Chondrocyte (in vitro differentiated cells): ENCODE measurements at places on chromosomes 11 and 22. TPM values are rescaled to one million over a fixed set of nuclear protein-coding genes. Genes with fewer than 3 reads are reported as not detected.

The OR8B12 gene
- not detected in 3 replicates for total RNA-seq

The SNU13 gene
- total RNA-seq: 88.8 to 111 TPM (median 89.5 TPM) in 3 replicates

The CTTN gene
- total RNA-seq: 290 to 314 TPM (median 307 TPM) in 3 replicates

The BEST1 gene
- 1.3 to 4.5 TPM (median 2.8 TPM) in 3 replicates for total RNA-seq

The TEX12 gene
- 0.75 TPM in 1 of 3 replicates, not detected in the others for total RNA-seq

The RAG2 gene
- not detected in 3 replicates for total RNA-seq

The SSTR3 gene
- total RNA-seq: not detected in 3 replicates

The SWAP70 gene
- 20.1 to 25.7 TPM (median 20.4 TPM) in 3 replicates for total RNA-seq

The SHANK2 gene
- total RNA-seq: 0.53 to 1.6 TPM (median 0.97 TPM) in 3 replicates

The LYVE1 gene
- 1.2 to 5.2 TPM (median 3.5 TPM) in 3 replicates for total RNA-seq

The MMP7 gene
- total RNA-seq: 0.50 to 0.51 TPM in 2 of 3 replicates, not detected in the other

The DEPDC7 gene
- 4.1 to 5.0 TPM (median 4.7 TPM) in 3 replicates for total RNA-seq

DNA sequence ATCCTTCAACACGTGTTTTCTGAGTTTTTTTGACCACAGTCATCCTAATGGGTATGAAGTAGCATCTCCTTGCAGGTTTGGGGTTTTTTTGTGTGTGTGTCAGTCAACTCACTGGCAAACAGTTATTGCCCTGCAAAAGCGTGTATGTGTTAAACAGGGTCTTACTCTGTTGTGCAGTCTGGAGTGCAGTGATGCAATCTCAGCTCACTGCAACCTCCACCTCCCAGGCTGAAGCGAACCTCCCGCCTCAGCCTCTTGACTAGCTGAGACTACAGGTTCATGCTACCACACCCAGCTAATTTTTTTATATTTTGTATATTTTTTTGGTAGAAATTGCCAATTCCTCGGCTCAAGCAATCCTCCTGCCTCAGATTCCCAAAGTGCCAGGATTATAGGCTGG, 15.4 kb downstream of the CELSR1 start:
- no peak for DNase-seq

DNA sequence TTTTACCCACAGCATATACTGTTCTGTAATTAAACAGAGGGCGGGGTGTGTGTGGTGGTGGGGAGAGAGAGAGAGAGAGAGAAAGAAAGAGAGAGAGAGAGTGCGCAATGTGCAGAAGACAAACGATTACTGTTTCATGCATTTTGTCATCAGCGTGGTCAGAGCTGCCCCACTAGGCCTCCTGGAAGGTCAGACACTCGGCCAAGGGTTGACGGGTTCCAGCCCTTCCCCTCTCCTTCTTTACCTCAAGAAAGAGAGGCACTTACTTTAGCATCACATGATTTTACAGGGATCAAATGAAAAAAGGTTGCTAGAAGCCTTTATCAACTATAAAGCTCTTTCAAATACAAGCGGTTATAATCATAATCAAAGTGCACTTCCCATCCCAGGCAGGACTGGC, 269.2 kb upstream of the SORL1-AS1 start:
- no peak for DNase-seq

- DNase-seq: no peak
Measured at GRCh38 chr11:109362059-109362458, 59.9 kb upstream of the C11orf87 start.

- DNase-seq: no peak
Measured at GRCh38 chr22:30943368-30943767, 25.2 kb downstream of the MORC2 start.

- DNase-seq: no peak
Measured at GRCh38 chr22:43711681-43712080, 100.4 kb downstream of the EFCAB6 start.

DNA sequence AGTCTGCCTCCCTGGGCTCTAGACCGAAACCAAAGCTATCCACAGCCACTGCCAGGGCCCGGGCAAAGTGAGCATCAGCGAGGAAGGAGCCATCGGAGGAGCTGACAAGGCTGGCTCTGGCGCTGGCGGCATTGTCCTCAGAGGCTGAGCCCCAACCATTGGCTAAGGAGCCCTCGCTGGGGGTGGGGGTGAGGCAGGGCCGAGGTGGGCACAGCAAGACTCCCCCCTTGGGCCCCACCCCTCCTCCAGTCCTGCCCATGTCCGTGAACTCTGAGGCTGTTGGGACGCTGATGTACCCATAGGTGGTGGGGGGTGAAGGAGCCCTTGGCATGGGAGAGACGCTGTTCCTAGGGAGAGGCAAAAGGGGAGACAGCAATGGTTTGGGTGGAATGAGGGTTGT, 11.2 kb downstream of the ROBO4 start:
- DNase-seq: peak; percentile 74

- DNase-seq: no peak
Measured at GRCh38 chr11:69142895-69143294, 12.8 kb upstream of the SMIM38 start.

GRCh38 chr22:35752863-35753189, 35.2 kb downstream of the APOL5 start:
- no peak for DNase-seq

DNA sequence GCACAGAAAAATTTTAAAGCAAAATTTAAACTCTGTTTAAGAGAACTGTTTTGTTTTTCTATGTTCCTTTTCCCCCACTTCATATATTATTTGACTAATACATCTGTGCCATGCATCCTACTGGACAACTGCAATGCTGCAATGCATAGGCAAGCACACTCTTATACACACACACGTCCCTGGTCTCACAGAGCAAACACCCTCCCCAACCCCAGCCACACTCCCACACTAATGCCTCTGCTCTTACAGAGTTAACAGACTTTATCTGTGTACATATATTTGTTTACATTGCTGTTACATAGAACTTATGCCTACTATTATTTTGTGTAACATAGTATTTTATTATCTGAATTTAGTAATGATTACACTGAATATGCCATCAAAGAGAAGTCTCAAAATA, 25.5 kb upstream of the CTSC start:
- DNase-seq: no peak

DNA sequence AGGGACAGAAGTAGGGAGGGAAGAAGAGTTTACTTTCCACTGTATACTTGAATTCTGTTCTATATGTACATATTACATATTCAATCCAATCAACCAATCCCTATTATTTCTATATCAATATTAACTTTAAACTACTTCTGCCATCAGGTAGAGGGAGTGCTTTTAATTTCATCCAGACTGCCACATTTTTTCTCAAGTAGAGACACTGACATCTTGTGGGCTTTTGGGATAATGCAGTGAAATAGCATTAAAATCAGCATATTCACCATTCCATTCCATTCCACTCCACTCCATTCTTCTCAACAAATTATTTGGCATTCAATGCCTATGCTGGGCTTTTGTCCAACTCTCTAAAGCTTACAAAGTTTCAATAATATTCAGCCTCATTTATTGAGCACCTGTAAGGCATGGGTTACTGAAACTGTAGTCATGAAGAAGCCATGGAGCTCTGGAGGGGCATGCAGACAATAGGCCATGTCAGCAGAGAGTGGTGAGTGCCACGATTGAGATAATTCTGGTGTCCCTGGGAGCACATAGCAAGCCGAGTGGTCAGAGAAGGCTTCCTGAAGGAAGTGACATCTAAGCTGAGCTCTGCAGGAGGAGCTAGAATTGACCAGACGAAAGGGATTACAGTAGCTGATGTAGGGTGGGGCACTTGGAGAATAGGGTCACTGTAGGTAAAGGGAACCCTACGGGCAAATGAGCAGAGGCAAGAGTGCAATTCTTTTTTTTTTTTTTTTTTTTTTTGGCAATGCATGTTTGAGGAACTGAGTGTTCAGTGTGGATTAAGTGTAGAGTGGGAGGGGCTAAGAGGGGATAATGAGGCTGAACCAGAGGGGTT, 12.8 kb upstream of the CLPB start:
- no peak for DNase-seq

- no peak for DNase-seq
Measured at GRCh38 chr11:72352859-72353551, 81.3 kb downstream of the CLPB start.

DNA sequence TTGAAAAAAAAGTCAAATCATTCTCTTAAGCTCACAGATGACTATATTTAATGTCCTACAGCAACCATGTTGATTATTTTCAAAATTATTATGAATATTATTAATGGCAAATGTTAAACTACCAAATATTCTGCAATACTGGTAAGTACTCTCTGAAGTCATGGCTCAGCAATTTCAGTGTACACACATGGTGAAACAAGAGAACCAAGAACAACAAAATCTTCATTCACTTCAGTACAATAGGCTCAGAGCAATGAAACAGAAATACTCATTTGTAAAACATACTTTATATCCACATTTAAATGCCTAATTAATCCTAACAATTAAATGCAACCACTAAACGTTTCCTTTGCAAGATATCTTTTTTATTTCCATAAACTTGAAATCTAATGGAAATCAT, 347.2 kb downstream of the TTC28 start:
- DNase-seq: no peak

DNA sequence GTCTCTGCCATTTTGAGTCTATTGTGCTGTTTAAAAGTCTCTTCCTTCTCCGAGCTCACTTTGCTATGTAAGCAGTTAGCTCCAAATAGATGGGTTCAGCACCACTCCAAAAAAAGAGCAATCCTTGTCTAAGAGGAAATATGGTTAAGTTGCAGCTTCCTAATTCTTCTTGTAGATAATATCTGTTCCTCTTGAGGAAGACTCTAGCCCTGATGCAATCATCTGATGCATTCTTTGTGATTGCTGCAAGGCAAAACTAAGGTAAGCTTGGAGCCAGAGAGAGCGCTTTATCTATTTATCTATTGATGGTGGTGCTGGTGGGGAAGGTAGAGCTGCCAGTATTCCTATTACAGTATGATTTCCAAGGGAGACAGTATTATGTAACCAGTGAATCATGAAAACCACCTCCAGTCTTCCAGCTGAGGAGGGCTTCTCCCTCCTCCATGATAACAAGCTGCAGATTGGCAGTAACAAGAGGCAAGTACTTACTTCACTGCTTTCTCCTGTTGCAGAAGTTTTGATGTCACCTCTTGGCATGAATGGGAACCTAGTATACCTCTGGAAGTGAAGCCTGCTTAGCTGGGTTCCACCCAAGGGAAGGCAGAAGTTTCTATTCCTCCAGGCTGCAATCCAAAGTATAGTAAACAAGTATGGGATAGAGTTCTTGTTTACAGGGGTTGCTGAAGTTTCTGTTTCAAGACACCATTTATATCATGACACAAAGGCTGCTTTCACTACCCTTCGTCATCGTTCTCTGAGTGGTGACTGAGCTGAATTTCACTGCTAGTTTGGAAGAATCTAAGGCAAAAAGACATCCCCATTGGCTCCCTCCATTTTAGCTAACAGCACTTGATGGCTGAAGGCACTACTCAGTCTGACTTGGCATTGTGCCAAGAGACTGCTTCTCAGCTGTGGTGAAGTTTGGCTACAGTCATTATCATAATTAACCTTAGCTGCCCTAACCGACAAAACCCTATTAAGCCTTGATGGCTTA, 49.7 kb downstream of the FDX1 start:
- no peak for DNase-seq

GRCh38 chr11:113313601-113314000, 782 bp upstream of the TTC12 start:
- no peak for DNase-seq

DNA sequence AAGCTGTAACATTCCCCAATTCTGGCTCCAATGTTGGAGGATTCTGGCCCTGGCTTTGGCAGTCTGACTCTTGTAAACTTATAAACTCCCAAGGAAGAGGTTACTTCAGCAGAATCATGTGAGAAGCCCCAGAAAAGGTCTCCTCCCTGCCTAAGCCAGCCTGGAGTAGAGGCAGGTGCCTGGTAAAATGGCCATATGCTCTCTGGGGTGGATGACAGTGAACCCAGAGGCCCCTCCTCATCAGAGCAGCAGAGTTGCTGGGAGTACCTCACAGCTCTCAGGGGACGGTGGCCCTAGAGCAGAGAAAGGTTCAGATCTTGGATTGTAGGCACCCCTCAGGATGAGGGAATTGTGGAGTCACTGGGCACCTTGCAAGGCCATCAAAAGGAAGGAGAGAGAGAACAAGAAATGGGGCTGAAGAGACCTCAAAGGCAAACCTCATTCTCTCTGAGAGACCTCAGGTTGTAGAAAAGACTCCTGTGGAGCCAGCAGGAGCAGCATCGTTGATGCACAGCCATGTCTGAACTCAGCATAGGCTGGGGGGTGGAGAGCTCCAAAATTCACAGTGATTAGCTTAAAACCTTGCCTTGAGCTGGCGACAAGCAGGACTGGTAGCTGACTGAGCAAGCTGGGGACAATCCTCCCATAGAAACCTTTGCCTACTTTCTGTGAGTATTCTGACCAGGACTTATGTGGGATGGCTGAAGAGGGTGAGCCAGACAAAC, 4.9 kb upstream of the P2RY6 start:
- no peak for DNase-seq

- no peak for DNase-seq
Measured at GRCh38 chr11:40227730-40228129, 1231.7 kb downstream of the LRRC4C start.

GRCh38 chr11:108938604-108939003, 273.7 kb downstream of the DDX10 start:
- no peak for DNase-seq

- DNase-seq: no peak
Measured at GRCh38 chr22:23248583-23248982, 68.3 kb downstream of the BCR start.

DNA sequence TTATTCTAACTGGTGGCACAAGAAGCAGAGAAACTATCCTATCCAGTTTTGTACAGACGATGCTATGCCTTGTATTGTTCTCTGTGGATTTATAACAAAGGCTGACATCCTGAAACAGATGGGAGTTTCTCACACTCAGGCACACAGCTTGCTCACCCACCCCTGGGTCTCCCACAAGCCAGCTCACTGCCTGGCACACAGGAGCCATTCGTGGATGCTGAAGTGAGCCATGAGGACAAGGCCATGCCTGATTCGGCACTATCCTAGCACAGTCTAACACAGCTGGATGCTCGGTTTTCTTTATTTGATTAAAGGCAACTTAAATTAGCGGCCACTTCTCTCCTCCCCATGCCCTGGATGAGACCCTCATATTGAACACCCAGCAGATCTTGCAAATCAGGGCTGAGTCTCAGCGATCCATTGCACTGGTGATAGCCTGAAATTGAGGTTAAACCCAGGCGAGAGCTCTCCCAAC, 25.7 kb upstream of the TMPRSS4 start:
- no peak for DNase-seq

DNA sequence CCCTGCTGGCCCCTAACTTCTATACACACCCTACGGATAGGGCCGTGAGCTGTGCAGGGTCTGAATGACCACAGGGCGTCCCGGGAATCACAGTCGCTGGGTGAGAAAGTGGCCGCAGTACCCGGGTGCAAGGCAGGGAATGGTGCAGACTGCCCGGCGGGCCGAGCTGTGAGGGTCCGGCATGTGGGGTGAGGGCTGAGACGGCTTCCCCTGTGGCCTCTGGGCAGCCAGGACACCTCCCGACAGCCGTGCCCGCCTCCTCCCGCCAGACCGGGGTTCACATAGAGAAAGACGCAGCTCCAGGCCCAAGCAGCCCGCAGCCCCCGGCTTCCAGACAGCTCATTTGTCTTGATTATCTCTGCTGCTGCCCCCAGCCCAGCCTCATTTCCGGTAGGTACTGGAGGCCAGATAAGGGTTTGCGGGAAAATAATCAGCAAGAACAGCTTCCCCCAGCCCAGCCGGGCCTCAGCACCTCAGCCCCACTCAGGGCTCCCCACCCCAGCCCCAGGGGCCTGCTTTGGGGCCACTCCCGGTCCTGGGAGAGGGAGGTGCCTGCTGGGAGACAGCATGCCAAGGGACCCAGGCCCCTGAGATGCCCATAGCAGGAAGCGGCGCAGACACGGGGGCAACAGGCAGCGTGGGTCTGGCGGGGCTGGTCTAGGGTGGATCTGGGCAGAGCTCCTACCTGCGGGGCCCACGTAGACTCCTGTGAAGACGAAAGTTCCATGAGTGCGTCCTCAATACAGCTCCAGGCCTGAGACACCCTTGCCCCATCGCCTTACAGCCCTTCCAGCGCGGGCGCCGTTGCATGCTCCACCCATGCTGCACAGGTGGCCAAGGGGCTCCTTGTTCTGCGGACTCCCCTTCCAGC, 123.1 kb downstream of the BRD1 start:
- peak; percentile 86 for DNase-seq
